Activated CD4-positive, alpha-beta memory T cell treated with anti-CD3 and anti-CD28 coated beads, Interleukin-2, amount 10 ng/mL, durations not matched to agents 7 days and 5 days (primary cell): ENCODE measurements at places on chromosomes 13 and 19.

GRCh38 chr13:45156565-45157361 is 36.5 kb downstream of the GTF2F2 start:
- DNase-seq = no peak

- DNase-seq = no peak
Observed at GRCh38 chr13:67574320-67575233, 344.4 kb upstream of the PCDH9 start.

DNA sequence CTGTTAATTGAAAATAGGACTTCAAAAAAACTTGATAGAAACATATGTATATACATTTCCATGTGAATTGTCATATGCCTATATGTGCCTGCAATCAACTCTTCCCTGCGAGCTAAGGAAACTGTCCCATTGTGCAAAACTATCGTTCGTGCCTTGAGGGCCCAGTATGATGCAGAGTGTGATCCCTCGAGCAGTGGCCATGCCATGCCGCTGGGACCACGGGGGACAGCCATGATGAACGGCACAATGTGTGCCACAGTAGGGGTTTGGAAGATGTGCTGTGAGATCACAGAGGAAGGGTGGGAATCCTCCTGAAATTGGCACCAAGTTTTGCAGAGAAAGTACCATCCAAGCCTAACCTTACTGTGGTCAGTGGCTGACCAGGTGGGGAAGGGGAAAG is 118.1 kb upstream of the SOX1 start:
- DNase-seq = no peak

DNA sequence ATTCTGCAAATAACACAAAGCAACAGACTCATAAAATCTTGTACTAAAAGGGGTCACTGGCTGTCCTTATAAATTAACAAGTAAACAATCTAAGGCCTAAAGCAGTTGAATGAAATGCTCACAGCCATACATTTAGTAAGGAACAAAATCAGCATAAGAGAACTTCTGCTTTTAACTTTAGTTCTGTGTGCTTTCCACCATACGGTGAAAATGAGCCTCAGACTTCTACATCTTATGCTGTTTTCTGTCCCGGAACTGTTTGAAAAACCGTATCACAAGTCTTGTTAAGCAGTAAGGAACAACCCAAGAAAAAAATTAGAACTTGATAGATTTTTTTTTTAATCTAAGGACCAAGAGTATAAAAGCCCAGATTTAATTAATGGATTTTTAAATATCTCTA is 549.1 kb upstream of the MIR17HG start:
- DNase-seq = no peak

GRCh38 chr13:44237276-44237767 is 136.3 kb upstream of the SERP2 start:
- peak; percentile 19 for DNase-seq
